Right ventricle myocardium superior (tissue), 1 donor: ENCODE measurements at places on chromosomes 3 and 15.

GRCh38 chr3:44066806-44067205 lies 174.9 kb upstream of the TOPAZ1 start:
- DNase-seq, result no peak

DNA sequence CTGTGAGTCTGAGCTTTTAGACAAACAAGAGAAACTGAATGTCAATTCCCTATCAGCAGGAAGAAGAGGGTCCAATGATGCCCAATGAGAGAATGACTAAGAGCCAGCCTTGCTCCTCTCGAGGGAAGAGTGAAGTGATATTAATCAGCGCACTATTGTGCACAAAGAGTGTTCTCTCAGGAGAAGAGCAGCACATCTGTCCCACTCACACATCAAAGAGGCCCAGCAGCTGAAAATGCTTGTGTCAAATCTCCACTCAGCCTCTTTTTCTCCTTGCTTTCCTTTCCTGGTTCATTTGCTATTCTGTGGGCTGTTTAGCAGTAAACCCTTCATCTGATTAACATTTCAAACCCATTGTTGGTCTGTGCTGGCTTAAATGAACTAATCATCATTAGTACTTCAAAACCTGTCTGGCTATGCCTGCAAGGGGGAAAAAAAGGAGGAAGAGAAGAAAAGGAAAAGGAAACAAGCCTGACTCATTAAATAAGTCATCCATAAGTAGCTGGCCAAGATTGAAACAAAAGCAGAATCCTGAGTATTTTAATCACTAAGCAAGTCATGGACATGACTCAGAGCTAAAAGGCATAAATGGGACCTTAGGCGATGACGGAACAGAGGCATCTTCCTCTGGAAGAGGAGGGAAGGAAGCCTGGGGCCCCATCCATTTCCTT lies 912.7 kb downstream of the TUSC7 start:
- DNase-seq, result no peak

GRCh38 chr15:76342058-76342381 lies 5.4 kb downstream of the ISL2 start:
- DNase-seq, result no peak

- peak; percentile 72 for DNase-seq
These were observed at the start of gene AVEN for GRCh38 chr15:34038871-34039789. Gene AVEN (minus strand): TSS chr15:34039204. CDS start chr15:34039046, 158 bp downstream.

DNA sequence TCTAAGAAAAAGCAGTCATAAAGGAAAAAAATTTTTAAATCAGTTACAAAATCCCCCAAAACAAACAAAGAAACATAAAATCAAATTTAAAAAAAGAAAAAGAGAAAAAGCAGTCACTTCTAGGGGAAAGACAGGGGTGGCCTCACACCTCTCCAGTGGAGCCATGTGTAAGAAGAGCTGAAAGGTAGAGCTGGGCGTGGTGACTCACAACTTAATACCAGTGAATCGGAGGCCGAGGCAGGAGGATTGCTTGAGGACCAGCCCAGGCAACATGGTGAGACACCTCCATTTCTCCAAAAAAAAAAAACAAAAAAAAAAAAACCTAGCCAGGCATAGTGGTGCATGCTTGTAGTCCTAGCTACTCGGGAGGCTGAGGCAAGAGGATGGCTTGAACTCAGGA lies 14.7 kb downstream of the MESD start:
- DNase-seq, result no peak

- DNase-seq, result no peak
These were observed 34.6 kb downstream of the EPHB3 start for GRCh38 chr3:184596233-184596632.

DNA sequence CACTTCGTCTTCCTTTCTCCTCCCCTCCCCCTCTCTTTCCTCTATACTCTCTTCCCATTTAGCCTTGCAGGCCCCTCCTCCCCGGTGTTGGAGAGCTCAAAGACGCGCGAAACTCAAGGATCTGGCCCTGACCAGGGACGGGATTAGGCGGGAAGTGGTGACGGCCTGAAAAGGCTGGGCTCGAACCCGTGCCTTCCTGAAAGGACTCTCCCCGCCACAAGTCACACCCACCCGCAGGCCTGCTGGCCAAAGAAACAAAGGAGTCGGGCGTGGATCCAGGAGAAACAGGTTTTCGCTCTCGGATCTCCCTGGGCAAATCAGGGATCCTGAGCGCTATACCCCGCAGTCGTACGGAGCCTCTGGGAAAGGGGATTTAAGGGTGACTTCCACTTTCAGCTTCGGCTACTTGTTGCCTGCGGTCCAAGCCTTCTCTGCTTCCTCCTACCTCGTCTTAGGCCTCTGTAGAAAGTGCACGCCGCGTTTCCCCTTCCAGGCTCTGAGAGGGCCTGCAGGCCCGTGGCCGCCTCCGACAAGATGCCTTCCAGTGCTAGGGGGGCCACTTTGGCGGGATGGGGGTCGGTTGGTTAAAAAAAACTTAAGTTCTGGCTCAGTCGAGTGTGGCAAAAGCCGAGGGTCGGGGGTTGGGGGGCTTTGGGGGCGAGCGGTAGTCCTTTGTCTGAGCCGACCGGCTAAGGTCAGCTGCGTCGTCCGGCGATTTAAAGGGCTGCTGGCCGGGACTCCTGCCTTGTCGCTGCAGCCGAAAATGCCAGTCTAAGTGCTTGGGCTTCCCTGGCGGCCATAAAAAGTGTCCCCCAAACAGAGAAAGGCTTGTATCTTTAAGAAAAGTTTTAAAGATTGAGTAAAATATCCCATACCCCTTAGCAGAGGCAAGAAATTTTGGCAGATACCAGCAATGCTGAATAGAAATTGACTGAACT lies 8.2 kb downstream of the ZIC4 start:
- DNase-seq, result no peak

DNA sequence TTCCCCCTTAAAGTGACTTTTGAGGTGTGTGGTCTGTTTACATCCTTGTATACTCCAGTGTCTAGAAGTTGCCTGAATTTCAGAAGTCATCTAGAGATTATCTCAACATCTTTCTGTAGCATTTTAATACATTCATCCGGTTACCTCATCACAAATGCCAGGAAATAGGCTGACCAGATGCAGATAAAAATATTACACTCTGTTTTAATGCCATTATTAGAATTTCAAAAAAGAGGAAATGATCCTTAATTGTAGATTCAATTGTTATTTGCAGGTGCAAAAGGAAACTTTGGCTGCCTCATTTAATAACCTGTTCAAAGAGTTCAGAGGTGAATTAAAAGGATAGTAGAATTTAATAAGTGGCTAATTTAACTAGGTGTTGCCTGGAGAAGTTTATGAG lies 290.9 kb downstream of the C3orf38 start:
- no peak for DNase-seq

- DNase-seq, result no peak
These were observed 43.4 kb upstream of the AGBL1 start for GRCh38 chr15:86036243-86036642.

- DNase-seq, result no peak
These were observed 5.9 kb downstream of the PRSS50 start for GRCh38 chr3:46711760-46712159.

DNA sequence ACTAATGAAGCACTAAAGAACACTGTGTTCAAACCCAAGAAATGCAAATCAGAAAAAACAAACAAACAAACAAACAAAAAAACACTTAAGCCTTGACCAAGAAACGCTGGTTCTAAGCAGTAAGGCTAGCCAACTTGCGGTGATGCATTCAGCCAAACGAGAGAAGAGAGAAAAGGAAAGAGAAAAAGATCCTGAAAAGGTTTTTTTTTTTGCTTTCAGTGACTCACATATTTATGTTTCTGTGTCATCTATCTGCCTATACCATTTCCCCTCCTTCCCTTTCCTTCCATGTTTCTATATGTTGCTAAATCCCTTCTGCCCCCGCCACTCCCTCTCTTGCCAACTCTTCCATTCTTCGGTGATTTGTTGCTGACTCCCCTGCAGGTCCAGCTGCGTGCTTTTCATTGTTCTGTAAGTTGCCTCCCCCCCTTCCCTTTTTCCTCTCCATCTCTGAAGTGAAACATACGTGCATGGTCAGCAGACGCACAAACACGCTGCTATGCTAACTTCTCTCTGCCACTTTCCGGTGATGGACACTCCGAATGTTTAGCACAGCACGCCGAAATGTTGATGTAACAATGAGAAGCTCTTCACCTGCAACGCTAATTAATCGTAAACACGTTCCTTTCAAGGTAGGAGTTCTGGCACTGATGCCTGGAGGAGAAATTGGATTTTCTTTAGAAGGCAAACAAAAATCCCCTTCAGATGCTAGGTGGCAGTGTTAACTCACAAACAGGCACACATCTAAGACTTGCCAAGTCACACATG lies 154.4 kb downstream of the TUSC7 start:
- no peak for DNase-seq

- peak; percentile 93 for DNase-seq
These were observed at the start of the genes BBS4 and HIGD2B for GRCh38 chr15:72685925-72686794. Gene BBS4 (plus strand): TSS chr15:72686207. CDS start chr15:72686228, 21 bp downstream. Gene HIGD2B (minus strand): TSS chr15:72686182. CDS start chr15:72676374, 9,808 bp downstream.

GRCh38 chr3:177887475-177887874 lies 648.8 kb upstream of the KCNMB2 start:
- DNase-seq, result no peak

- DNase-seq, result no peak
These were observed 192.2 kb upstream of the TPM1 start for GRCh38 chr15:62850318-62850717.

DNA sequence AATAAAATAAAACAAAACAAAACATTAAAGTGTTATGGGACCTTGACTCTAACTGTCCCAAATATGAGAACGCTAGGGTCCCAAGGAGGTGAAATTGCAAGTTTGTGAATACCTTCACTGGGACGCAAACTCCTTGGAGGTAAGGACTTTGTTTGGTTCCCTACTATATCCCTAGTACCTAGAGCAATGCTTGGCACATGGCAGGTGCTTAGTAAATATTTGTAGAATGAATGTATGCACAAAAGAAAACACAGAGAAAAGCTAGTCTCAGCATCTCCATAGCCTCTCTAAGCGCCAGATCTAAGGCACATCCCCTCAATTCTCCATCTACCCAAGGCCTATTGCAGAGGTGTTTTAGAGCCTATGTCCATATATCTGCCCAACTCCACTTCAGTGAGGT lies 30.5 kb downstream of the GPR176 start:
- no peak for DNase-seq

DNA sequence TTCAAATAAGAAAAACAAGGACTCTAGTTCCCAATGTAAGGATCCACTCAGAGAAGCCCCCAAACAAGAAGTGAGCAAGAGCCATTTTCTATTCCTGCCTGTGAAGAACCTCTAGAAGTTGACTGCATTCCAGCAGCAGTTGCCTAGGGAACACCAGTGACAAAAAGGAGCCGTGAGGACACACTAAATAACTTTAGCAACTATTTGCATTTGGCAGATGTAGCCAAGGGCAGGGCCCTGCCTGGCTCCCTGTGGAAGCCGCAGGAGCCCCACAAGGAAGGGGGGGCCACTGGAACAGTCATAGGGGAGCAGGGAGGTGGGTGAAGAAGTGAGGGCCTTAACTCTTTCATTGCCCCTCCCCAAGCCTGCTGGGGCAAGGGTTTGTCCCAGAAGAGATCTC lies 470.2 kb upstream of the PROK2 start:
- DNase-seq, result no peak

DNA sequence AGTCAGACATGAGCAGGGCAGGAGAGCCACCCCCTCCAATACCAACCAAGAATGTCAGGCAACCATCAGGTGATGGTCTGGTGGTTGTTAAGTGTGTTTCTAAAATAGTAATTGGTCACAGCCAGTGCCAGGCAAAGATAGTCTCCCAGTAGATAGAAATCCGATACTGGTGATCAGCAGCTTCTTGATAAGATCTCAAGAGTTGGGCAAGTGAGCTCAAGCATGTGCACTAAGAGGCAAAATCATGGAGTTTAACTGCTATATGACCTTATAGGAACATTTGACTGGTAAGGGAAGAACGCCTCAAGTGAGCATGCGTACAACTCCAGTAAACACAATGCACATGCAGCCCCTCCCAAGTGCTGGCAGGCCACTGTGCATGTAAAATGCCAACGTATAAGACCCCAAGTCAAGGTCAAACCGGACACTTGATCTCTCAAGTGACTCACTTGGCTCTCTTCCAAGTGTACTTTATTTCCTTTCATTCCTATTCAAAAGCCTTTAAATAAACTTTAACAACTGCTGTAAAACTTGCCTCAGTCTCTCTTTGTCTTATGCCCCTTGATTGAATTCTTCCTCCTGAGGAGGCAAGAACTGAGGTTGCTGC lies 36.0 kb upstream of the CBLB start:
- no peak for DNase-seq

DNA sequence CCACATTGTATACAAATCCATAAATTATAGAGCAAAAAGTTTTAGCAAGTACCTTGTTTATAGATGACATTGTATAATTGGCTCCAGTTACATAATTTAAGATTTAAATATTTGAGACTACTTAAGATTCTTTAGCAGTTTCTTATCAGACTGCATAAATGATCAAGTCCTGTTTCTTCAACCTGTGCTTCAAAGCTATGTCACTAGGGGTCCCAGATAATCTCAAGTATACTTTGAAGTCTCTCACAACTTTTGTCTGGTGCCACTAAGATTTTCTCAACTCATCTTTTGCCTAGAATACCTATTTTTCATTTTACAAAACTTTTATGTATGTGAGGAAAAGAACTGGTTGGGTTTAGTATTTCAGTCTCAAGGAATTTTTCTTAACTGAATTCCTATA lies 205.5 kb downstream of the STAG1 start:
- DNase-seq, result no peak

- no peak for DNase-seq
These were observed 54.0 kb downstream of the PLCH1 start for GRCh38 chr3:155690921-155691320.

- no peak for DNase-seq
These were observed 17.5 kb downstream of the LSG1 start for GRCh38 chr3:194654443-194654842.

DNA sequence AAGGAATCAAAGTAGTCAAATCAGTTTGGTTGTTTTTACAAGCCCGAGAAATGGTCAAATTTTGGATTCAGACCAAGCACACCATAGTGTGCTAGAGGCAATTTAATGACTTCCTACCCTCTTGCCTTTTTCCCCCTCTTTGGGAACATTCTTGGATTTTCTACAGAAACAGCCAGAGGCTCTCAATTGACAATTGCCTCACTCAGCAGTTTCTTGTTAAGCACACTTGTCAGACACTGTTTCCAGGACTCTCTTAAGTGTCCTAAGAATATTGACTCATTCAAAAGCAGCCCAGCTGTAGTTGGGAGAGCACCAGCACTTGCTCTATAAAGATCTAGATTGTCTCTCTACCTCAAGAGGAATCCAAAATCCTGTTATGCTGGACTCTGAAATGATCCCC lies 1.5 kb upstream of the SLC35G2 start:
- no peak for DNase-seq

DNA sequence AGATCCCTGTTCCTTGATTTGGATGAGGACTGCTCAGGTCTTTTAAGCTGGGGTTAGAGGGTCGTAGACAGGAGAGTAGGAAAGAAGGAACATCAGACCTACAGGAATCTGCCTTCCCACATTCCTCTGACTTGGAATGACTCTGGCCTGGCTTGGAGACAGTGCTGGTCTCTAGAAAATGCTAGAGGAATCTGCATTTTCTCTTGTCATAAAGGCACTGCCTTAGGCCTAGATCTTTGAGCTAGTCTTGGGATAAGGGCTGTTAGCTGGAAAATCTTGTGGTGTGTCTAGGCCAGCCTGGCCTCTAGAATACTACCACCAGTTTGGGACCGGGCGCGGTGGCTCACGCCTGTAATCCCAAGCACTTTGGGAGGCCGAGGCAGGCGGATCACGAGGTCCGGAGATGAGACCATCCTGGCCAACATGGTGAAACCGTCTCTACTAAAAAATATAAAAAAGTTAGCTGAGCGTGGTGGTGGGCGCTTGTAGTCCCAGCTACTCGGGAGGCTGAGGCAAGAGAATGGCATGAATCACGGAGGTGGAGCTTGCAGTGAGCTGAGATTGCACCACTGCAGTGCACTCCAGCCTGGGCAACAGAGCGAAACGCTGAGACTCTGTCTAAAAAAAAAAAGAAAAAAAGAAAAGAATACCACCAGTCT lies 17.3 kb upstream of the BSN start:
- DNase-seq, result no peak
